CD8-positive, alpha-beta memory T cell (primary cell): ENCODE measurements at places on chromosomes 6 and 20. TPM values are rescaled to one million over a fixed set of nuclear protein-coding genes. Genes with fewer than 3 reads are reported as not detected.
A peak's percentile ranks its signal among the peaks of the same experiment; 100 is the strongest.

MCHR2 gene
- total RNA-seq, result not detected

NHSL1 gene
- 0.71 TPM for total RNA-seq

DNA sequence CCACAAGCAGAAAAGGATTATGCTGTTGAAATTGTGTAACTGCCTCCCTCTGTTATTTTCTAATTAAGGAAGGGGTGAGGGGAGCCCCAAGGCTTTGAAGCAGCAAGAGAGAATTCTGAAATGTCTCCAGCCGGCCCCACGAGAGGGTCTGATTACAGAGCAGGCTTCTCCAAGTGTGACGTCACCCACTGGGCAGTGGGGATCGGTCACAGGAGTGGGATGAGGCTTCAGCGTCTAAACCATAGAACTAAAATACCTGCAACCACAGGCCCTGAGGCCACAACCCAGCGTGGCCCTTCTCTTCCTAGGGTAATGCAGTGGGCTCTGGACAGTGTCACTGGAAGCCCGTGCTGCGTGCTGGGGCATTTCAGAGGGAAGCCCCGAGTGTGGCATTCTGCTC, 38.6 kb upstream of the APCDD1L start:
- H3K36me3 ChIP-seq, result no peaks in the 10 kb centered on the region
- no peak for DNase-seq
- H3K4me1 ChIP-seq, result no peaks in the 10 kb centered on the region
- H3K27me3 ChIP-seq, result no peaks in the 10 kb centered on the region

DNA sequence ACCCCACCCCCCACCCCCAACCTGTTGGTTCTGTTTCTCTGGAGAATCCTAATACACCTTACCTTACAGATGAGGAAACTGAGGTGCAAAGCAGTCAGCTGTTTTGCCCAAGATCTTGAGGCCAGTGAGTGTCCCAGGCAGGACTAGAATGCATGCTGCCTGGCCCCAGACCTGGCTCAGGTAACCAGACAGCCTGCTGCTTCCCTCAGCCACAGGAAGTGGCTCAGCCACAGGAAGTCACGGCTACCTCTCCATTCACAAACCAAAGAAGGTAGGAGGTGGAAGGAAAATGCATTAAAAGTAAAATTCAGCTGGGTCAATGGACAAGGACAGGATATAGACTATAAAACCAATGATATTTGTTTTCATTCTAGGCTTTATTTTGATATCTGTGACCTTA, 517.6 kb downstream of the CD83 start:
- H3K36me3 ChIP-seq, result no peaks in the 10 kb centered on the region
- H3K27me3 ChIP-seq, result no peaks in the 10 kb centered on the region
- H3K4me1 ChIP-seq, result peaks cover 40% of the 10 kb centered on the region
- DNase-seq, result peak; percentile 67
- peak overlapping the region; percentile 16 for H3K4me3 ChIP-seq
- H3K27ac ChIP-seq, result no peak overlapping the region

CLVS2 gene
- not detected for total RNA-seq
